ENCODE measurements at places on chromosomes 3 and 15.
A peak's percentile ranks its signal among the peaks of the same experiment; 100 is the strongest.

- peak; percentile 8 for DNase-seq
These were observed 42.8 kb upstream of the RAF1 start for GRCh38 chr3:12706504-12707253.

- no peak for DNase-seq
These were observed 36.9 kb downstream of the SH3BP5 start for GRCh38 chr3:15295506-15295905.

GRCh38 chr3:23377928-23378672 is 175.0 kb downstream of the UBE2E2 start:
- DNase-seq, result no peak

GRCh38 chr3:33092496-33093254 is 4.3 kb downstream of the GLB1 start:
- DNase-seq, result no peak

- peak; percentile 85 for DNase-seq
These were observed 24.6 kb downstream of the RUBCN start for GRCh38 chr3:197711973-197712707.

GRCh38 chr15:49212897-49213296 is 42.9 kb downstream of the GALK2 start:
- no peak for DNase-seq

DNA sequence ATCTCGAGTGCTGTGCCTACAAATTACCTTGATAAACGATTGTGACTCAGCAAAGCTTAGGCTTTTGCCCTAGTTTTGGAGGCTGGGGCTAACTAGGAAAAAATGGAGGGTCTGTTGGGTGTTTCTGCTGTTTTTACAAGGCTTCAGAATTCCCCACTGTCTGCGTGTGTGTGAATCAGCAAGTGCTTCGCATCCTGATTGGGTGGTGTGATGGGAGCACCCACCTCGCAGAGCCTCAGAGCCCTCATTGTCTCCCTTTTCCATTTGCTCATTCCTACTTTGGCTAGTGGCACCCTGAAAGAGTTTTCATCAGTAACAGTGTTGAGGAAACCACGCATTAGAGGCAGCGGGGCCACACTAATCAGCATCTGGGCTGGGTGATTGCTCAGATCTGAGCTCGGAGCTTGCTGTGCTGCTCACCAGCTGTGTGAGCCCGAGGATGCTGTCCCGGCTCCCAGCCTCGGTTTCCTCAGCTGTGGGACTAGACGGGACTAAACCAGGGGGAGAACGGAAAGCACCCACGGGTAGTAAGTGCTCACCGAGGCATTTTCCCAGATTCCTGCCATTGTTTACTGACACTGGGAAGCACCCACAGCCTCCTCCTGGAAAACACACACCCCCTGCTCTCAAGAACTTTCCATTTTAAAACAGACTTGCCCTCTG is 40.6 kb downstream of the GOLGA8S start:
- no peak for DNase-seq

DNA sequence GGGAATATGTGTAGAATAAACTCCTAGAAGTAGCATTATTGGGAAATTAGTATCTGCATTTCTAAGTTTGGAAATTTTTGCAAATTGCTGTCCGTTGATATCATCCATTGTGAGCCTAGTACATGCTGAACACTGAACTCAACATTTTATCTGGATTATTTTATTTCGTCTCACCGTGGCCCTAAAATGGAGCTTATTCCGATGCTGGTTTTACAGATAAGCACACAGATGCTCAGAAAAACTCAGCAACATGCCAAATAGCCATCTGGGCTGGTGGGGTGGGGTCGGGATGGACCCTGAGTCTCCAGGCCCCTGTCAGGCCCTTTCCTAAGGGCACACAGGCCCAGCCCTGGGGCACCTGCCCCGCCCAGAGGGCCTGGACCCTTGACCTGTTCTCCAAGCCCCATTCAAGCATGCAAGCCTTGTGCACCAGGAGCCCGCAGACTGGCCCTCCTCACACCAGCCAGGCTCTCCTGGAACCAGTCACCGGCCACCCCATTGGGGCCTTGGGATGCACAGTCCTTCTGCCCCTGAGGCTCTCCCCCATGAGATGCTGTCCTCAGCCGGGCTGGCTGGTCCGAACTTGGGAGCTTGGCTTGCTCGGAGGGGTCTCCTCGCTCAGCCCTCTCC is 20.7 kb upstream of the KLF13 start:
- DNase-seq, result no peak

DNA sequence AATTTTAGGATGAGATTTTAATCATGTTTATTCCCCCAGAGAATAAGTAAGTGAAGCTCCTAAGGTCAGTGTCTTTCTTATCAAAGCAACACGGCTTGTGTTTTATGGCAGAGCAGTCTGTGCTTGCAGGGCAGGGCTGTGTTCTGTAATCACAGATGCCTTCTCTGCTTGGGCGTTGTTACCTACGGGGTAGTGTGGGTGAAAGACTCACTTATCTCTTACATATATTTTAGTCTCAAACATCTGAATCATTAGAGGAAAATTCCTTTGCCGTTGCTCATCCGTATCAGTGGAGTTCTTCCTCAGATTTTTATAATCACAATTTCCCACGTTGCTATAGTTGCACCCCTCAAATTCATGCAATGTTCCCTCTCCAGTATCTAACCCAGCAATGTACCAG is 271.7 kb upstream of the MEIS2 start:
- DNase-seq, result no peak

- DNase-seq, result no peak
These were observed 181.6 kb upstream of the SOX14 start for GRCh38 chr3:137582484-137582883.

Data from T-helper 22 cell (primary cell).